ENCODE measurements at places on chromosomes 16 and 17. TPM values are rescaled to one million over a fixed set of nuclear protein-coding genes. Genes with fewer than 3 reads are reported as not detected.
A peak's percentile ranks its signal among the peaks of the same experiment; 100 is the strongest.

DNA sequence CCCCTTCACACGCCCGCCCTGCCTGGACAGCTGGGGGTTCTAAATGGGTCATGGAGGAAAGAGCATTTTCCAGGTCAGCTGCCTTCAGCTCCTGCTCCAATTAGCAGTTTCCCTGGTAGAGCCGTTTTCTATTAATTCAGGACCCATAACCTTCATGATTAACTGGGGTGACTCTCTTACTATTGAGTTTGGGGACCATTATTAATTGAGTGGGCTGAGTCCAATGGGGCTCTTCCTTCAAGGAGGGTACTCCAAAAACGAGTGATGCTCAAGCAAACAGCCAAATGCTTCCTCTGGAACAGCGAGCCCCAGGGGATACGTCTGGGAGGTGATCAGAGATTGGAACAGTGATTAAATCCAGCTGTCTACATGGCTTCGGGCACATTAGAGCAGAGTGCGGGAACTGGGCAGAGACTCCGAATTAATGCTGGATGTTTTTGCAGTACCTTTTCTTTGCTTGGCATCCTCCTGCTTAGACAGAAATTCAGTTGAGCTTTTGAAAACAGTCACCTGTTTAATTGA lies 68.1 kb upstream of the CACNG3 start:
- H3K27ac ChIP-seq, result no peak overlapping the region
- no peaks in the 10 kb centered on the region for H3K27me3 ChIP-seq
- H3K4me1 ChIP-seq, result no peaks in the 10 kb centered on the region
- no peaks in the 10 kb centered on the region for H3K36me3 ChIP-seq
- DNase-seq, result no peak

DNA sequence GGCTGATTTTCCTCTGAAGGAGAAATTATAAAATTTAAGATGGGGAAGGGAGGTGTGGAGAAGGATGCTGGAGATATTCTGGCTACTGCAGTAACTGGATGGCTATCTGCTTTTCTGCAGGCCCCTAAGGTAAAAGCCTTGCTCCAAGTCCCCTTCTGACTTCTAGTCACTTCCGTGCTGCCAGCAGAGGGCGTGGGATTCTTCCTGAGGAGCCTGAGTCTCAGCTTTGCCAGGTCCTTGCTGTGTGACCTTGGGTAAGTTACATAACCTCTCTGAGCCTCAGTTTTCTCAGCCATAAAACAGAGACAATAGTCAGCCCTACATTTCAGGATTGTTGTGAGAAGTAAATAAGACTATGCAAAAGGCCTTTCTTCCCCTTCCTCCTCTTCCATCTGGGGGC lies 24.3 kb upstream of the TMEM220 start:
- no peaks in the 10 kb centered on the region for H3K36me3 ChIP-seq
- no peaks in the 10 kb centered on the region for H3K27me3 ChIP-seq
- no peak overlapping the region for H3K4me3 ChIP-seq

DNA sequence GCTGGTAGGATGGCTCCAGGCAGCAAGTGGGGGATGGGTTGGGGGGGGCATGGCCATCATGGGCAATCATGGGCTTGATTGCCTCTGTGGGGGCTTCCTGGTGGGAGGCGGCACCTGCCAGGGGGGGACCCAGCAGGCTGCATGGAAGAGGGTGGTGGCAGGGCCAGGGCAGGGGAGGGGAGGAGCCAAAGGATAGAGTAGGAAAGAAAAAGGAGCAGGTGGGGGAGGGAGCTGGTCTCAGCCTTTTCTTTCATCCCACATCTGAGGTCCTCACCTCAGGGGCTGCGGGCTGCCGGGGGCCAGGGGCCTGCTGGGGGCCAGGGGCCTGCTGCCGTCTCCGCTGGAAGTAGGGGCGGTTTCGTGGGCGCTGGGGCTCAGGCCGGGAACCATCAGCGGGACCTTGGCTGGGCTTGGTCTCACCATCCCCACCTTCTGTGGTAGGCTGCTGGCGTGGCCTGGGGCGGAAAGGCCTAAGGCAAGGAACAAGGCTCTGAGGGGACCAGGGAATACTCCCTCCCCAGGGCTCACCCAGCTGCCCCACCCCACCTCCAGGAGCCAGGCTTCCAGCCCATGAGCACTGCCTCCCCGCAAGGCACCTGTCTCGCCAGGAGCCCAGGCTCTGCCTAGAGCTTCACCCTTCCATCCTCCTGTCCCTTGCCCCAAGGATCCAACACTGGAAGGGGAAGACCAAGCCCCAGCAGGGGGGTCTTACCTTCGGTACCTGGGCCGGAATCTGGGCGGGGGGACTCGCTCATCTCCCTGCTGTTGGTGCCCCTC lies 5.0 kb downstream of the YBX2 start:
- no peaks in the 10 kb centered on the region for H3K4me1 ChIP-seq
- H3K4me3 ChIP-seq, result no peak overlapping the region
- DNase-seq, result no peak
- no peaks in the 10 kb centered on the region for H3K36me3 ChIP-seq

- no peaks in the 10 kb centered on the region for H3K27me3 ChIP-seq
- no peak overlapping the region for H3K4me3 ChIP-seq
- no peak for DNase-seq
These were observed 47.7 kb upstream of the MEAK7 start for GRCh38 chr16:84552135-84552534.

DNA sequence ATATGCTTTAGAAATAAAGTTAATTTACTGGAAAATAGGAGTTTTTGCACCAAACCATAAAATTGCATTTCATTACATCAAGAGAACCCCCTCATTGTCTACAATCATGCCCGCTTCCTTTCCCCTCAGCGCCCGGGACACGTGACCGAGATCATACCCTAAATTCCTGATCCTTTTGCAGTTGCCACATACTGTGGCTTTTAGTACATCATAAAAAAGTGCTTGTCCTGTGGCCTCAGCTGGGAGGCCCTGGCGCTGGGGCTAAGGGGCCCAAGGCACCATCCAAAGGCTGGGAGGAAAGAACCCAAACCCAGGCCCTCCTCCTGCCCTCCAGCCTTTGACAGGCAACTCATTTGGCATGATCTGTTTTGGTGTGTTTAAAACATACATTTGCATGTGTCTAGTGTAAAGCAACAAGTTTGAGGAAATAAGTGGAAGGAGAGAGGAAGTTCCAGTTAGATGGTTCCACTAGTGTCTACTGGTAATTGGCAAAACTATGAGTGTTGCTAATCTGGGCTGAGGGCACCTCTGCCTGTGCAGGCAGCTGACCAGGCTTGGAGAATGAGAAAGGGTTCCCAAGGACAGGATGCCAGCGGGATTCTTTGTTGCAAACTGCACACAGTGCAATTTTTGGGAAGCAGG lies 6.0 kb downstream of the CDK5R1 start:
- no peak for DNase-seq
- H3K27me3 ChIP-seq, result no peaks in the 10 kb centered on the region
- no peak overlapping the region for H3K4me3 ChIP-seq

DNA sequence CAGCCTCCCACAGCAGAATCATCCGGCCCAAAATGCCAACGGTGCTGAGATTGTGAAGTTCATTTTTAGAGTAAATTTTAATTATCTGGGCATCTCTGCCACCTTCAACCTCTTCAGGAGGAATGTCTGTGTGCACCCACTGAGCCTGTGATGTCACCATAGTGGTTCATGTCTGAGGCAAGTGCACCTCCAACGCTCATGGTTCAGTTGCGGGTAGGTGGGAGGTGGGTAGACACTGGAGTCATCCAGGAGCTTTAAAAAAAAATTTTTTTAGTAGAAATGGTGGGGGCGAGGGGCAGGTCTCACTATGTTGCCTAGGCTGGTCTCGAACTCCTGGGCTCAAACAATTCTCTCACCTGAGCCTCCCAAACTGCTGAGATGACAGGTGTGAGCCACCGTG lies 1.9 kb downstream of the FLYWCH1 start:
- H3K4me1 ChIP-seq, result peaks cover 21% of the 10 kb centered on the region
- DNase-seq, result no peak
- H3K27me3 ChIP-seq, result no peaks in the 10 kb centered on the region
- no peak overlapping the region for H3K4me3 ChIP-seq

GRCh38 chr17:78954684-78955083 lies 25.0 kb downstream of the LGALS3BP start:
- H3K4me3 ChIP-seq, result no peak overlapping the region
- no peak overlapping the region for H3K27ac ChIP-seq
- H3K36me3 ChIP-seq, result no peaks in the 10 kb centered on the region
- peaks cover 13% of the 10 kb centered on the region for H3K4me1 ChIP-seq
- H3K27me3 ChIP-seq, result no peaks in the 10 kb centered on the region

GRCh38 chr17:61209525-61209924 lies 190.1 kb upstream of the TBX2 start:
- peaks cover 51% of the 10 kb centered on the region for H3K4me1 ChIP-seq
- H3K27me3 ChIP-seq, result no peaks in the 10 kb centered on the region
- H3K36me3 ChIP-seq, result no peaks in the 10 kb centered on the region

DNA sequence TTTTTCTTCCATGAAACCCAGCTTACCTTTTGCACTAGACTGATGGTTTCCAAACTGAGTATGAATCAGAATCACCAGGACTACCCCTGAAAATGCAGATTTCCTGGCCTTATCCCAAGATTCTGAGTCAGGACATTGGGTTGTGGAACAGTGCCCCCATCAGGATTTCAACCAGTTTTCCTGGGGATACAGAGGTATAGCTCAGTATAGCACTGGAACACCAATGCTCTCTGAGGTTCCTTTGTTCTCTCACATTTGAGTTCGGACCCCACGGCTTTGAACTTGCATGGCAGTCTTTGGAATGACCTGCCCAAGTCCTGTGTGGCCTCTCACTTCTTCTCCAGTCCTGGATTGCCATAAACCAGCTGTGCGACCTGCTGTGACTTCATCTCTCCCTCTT lies 12.8 kb upstream of the CCL8 start:
- H3K27ac ChIP-seq, result no peak overlapping the region
- no peaks in the 10 kb centered on the region for H3K36me3 ChIP-seq
- H3K4me1 ChIP-seq, result no peaks in the 10 kb centered on the region
- no peak overlapping the region for H3K4me3 ChIP-seq
- DNase-seq, result peak; percentile 24

- H3K4me1 ChIP-seq, result no peaks in the 10 kb centered on the region
- no peak overlapping the region for H3K27ac ChIP-seq
- H3K4me3 ChIP-seq, result no peak overlapping the region
- H3K27me3 ChIP-seq, result no peaks in the 10 kb centered on the region
- no peak for DNase-seq
These were observed 4.6 kb downstream of the IRF8 start for GRCh38 chr16:85903559-85903958.

- no peak overlapping the region for H3K4me3 ChIP-seq
- no peak for DNase-seq
- H3K27me3 ChIP-seq, result peaks cover 12% of the 10 kb centered on the region
- no peak overlapping the region for H3K27ac ChIP-seq
- H3K4me1 ChIP-seq, result peaks cover 5% of the 10 kb centered on the region
These were observed 4.9 kb downstream of the SHISA9 start for GRCh38 chr16:12906271-12906670.

DNA sequence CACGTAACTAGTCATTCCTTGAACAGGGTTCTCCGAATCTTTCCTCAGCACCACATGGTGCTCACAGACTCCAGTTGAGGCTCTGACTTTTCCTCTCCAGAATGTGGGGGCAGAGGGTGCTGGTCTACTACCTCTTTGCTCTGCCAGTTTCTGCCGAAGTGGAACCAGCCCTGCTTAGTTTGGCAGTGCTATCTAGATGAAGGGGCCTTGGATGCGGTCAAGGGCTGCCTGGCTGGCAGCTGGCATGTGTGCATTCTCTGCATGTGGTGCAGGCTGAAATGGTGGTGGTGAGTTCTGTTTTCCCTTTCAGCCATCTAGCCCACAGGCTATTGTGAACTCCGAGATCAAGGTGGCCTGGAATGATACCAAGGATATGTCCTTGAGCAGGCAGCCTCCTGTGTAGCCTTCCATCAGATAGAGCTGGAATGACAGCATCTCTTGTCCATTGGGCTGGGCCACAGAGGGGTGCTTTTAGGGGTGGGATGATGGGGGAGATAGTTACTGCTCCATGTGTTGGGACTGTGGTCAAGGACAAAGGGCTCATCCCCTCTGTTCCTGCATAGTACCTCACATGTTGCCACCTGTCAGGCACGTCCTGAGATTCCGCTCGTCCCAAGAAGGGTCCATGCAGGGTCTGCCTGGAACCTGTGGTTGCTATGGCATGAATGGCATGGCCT lies 2.0 kb downstream of the DYNLL2 start:
- peak; percentile 74 for DNase-seq
- H3K27me3 ChIP-seq, result no peaks in the 10 kb centered on the region
- peak overlapping the region; percentile 96 for H3K27ac ChIP-seq
- H3K4me3 ChIP-seq, result no peak overlapping the region

DNA sequence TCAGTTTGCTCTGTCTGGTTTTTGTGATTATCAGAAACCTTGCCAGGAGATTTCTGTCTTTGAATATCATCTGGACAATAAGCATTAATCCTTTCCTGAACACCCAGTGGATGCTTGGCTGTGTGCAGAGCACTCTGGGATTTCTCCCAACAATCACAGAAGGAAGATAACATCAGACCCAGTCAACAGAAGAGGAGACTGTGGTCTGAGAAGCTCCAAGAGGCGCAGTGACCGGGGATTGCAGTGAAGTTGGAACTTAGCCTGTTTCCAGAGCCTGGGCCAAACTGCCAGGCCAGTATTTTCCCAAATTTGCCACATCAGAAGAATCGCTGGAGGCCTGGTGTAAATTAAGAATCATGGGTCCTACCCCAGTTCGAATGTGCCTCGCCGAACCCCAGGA lies 264.7 kb downstream of the C16orf95 start:
- H3K4me3 ChIP-seq, result no peak overlapping the region
- no peaks in the 10 kb centered on the region for H3K27me3 ChIP-seq
- DNase-seq, result no peak

DNA sequence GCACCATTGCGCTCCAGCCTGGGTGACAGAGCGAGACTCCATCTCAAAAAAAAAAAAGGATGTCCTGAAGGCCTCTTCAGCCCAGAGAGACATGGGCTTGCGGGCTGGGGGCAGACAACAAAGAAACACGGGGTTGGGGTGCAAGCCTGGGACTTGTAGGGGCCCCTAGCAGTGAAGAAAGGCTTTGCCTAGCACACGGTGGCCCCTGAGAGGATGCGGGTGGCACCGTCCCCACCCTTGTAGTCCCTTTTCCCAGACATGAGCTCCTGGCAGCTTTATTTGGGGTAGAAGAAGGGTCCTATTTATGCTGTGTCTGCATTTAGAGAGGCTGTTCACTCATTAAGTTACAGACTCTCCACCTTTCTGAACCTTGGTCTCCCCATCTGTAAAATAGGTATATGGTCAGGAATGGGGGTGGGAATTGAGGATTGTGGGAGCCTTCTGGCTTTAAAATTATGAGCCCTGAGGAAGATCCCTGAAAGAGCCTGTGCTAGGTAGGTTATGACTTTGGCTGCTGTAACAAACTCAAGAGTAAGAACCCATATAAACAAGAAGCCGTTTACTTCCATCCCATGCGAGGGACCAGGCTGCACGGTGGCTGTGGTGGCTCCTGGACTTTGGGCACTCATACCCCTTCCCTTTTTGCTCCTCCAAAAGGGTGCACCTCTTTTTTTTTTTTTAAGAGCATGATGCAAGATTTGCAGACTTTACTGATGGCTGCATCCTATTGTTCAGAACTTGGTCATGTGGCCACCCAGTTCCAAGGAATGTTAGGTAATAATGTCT lies 20.6 kb upstream of the ADGRG1 start:
- no peaks in the 10 kb centered on the region for H3K27me3 ChIP-seq
- DNase-seq, result no peak
- no peak overlapping the region for H3K27ac ChIP-seq

Gene PHKB
- 149 TPM for total RNA-seq

Gene KRT24
- total RNA-seq, result not detected

Gene USP32
- total RNA-seq, result 64.1 TPM

Gene PRSS33
- not detected for total RNA-seq

Gene ZFPM1
- 1.9 TPM for total RNA-seq

Gene KRT33A
- total RNA-seq, result not detected

Gene TBX2
- total RNA-seq, result 13.4 TPM
